ENCODE measurements at places on chromosomes 1 and 21.
A peak's percentile ranks its signal among the peaks of the same experiment; 100 is the strongest.

- DNase-seq: no peak
These were observed 1.7 kb downstream of the ANKRD65 start for GRCh38 chr1:1419363-1419812.

- no peak for DNase-seq
These were observed 142.3 kb upstream of the KCNE2 start for GRCh38 chr21:34221331-34222030.

DNA sequence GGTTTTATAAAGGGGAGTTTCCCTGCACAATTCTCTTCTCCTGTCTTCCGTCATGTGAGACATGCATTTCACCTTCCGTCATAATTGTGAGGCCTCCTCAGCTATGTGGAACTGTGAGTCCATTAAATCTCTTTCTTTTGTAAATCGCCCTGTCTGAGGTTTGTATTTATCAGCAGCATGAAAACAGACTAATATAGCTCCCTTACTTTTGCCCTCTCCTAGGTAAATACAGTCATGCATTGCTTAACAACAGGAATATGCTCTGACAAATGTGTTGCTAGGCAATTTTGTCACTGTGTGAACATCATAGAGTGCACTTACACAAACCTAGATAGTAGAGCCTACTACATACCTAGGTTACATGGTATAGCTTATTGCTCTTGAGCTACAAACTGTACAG, 616.8 kb downstream of the RWDD3 start:
- DNase-seq: no peak

- DNase-seq: no peak
These were observed 75.3 kb upstream of the LYST start for GRCh38 chr1:235941876-235942624.

DNA sequence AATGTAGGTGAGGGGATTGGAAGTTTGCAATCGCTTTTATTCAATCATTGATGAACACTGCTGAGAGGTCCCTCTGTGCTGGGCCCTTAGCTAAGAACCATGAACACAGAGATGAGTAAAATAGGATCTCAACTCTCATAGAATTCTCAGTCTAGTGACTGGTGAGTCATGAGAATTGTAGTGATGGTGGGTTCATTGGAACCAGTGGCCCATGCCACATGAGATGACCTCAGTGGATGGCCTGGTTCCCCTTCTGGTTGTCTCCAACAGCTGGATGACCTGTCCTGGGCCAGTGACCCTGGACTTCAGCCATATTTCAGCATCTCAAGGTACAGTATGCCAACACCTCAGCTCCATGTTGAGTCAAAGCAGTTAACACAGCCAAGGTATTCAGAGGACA, 21.3 kb upstream of the S100A10 start:
- DNase-seq: no peak

DNA sequence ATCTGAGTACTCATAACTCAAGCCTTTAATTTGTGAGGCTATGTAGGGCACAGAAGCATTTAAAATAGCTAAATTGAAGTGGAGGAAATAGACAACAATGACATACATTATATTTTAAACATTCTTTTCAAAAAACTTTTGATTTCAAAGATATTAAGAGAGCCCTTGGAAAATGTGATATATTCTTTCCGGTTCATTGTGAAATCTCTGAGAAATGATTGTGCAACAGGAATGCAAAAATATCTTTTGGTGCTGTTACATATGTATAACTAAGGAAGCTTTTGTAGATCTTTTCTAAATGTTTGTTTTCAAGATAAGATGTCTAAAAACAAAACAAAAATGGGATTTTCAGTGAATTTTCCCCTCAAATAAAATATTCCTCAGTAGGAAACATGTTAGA, 185.2 kb downstream of the LEPR start:
- DNase-seq: no peak

DNA sequence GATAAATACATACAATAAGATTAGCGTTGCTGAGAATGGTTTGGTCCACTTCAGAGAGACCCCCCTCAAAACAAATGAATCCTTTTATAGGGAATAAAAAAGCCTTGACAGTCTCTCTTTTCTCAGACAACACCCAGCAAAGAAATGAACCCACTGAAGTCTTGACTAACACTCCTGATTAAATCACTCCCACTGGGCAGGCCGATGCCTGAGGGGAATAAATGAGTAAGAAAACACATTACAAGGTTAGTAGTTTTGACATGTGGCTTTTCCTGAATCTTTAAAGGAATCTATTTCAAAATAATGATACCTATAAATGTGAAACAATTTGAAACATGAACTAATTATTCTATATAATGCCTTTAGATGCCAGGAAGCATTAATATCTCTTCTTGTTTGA, 146.9 kb upstream of the POGK start:
- DNase-seq: no peak

GRCh38 chr21:29892379-29892778, 47.4 kb downstream of the GRIK1 start:
- DNase-seq: peak; percentile 78

GRCh38 chr1:227788271-227789083, 27.0 kb upstream of the PRSS38 start:
- DNase-seq: peak; percentile 96

GRCh38 chr21:45278156-45278911, 9.4 kb downstream of the POFUT2 start:
- DNase-seq: no peak

DNA sequence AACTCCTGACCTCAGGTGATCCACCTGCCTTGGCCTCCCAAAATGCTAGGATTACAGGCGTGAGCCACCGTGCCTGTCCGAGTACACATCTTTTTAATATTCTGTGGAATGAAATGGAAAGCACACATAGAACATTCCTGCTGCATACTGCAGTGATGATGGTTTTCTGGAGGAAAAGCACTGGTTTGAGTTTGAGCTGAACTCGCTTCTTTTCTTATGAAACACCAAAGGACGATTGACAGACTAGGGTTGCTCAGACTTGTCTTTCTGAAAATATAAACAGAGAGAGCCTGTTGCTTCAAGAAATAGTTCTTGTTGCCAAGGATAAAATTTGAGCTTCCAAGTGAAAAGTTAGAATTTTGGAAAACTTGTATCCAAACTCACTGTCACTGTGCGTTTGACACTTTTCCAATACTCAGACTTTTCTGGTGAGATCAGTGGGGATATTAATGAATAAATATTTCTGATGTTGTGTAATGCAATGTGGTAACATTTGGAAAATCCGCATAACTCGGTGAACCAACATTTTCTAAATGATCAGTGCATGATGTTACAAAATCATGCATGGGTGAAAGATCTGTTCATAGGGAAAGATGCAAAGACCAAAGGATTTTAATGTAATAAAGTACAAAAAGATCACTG, 15.0 kb upstream of the ERMAP start:
- no peak for DNase-seq

DNA sequence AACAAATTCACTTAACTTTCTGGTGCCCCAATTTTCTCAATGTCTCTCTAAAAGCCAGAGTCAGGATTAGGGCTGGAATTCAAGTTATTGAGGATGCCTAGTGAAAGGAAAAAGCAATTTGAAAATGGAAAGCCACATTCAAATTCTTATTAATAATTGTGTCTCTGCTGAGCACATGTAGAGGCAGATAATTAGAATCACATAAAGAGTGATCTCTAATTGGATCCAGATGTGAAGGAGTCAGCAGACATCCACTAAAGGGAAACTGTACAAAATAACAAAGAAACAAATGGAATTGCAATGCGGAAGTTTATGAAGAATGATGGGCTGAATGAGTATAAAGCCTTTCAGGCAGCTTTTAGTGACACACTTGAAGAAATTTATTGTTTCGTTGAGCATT, 482.6 kb downstream of the TTLL7 start:
- DNase-seq: no peak

DNA sequence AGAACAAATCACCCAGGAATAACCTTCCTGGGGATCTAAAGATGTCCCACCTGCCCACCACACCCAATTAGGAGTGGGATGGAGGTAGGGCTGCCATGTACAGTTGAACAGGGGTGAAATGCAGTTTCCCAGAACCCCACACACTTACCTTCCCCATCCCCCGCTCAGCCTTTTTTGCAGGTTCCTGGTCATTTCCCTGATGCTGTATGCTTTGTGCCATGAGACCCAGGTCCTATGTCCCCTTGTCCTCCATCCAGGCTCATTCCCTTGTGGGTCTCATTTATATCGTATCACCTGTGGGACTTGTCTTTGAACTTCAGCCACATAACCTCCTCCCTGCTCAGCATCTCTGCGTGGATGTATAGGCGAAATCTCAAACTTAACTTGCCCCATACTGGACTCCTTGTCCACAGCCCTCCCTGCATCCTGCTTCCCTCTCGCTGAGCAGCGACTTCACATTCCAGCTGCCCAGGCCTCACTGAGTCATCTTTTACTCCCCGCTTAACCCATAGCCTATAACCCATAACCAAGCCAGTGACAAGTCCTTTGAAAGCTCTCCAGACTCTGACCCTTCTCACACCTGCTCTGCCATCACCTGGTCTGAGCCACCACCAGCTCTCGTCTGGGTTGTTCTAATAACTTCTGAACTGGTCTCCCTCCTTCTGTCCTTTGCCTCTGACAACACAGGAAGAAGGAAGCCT, 4.7 kb downstream of the LDLRAD2 start:
- DNase-seq: no peak

DNA sequence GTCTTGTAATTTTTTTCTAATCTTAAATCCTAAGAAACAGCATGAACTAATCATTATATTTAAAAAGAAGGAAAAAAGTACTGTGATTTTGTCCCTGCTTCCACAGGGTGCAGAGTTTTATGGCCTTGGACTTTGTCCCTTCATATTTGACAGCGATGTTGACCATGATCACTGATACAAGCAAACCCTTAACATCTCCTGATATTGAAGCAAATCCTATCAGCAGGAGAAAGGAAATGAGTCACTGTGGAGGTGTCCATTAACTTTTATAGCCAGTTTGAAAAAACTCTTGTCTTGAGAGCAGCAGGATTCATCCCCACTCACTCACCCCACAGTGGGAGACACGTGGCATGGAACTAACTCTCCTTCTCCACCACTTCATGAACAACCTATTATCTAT, 5.1 kb upstream of the REG4 start:
- DNase-seq: peak; percentile 52

GRCh38 chr21:32587651-32588050, 2.3 kb upstream of the TCP10L start:
- DNase-seq: no peak

DNA sequence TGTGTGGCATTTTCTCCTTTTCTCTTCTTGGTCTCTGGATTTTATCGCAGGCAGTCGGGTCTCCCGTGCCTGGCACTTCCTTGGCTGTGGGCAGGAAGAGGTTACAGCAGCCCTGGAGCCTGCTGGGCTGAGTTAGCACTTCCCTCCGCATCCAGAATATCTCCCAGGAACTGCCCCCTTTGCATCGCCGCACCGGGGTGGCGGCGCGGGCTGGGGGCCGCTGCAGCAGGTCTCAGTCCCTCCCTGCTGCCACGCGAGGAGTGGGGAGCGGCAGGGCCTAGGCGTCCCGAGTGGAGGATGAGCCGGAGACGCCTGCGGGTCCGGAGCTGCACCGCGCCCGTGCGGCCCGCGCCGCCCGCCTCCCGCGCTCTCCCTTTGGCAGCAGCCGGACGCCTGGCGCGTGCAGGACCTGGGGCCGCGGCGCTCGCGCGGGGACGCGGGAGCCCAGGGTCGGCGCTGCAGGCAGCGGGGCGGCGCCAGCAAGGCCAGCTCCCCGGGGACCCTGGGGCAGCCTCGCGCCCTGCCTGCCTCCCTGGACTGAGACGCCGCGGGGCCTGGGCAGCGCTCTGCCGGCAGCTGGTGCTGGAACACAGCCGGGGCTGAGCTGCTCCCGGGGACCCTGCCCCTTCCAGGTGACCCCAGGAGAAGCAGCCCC, 192.8 kb downstream of the PRDM2 start:
- peak; percentile 16 for DNase-seq

DNA sequence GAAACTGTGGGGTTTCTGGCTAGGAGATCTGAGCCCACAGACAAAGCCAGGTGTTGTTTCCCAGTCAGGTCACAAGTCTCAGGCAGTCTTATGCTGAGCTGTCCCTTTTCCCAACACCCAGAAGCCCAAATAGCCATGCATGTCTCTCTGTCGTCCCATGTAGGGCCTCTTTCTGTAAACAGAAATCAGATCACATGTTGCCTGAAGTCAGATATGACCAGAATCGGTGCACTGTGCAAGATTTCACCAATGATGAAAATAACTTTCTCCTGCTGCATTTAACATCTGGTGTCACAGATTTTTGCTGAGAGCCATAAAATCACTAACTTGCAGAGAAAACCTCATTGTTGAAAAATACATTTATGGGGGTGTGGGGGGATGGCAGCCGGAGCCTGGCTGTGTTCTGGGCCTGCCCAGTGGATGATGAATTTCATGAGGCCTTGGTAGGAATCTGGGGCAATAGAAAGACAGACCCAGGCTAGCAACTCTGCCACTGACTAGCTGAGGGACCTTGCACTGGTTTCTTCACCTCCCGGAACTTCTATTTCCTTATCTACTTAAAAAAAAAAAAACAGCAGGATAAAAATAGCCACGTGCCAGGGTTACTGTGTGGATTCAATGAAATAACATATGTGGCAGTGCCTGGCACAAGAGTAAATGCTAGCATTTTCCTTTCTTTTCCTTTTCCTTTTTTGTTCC, 158.8 kb upstream of the NFIA start:
- no peak for DNase-seq

GRCh38 chr1:3102641-3103040, 33.6 kb downstream of the PRDM16 start:
- DNase-seq: no peak

GRCh38 chr1:185670187-185670627, 64.0 kb upstream of the HMCN1 start:
- DNase-seq: peak; percentile 60

- peak; percentile 46 for DNase-seq
These were observed 1.6 kb downstream of the ACAP3 start for GRCh38 chr1:1306070-1306660.

All from NCI-H69 (cell line).